ENCODE measurements at places on chromosomes 11 and 22. TPM values are rescaled to one million over a fixed set of nuclear protein-coding genes. Genes with fewer than 3 reads are reported as not detected.

The TMEM132A gene
- 69.4 TPM for total RNA-seq

The CEND1 gene
- 1.0 TPM for total RNA-seq

The OR52E2 gene
- not detected for total RNA-seq

The CDHR5 gene
- total RNA-seq: not detected

The MAPK8IP2 gene
- 0.47 TPM for total RNA-seq

The CLCF1 gene
- 7.5 TPM for total RNA-seq

The PATL1 gene
- total RNA-seq: 15.4 TPM

DNA sequence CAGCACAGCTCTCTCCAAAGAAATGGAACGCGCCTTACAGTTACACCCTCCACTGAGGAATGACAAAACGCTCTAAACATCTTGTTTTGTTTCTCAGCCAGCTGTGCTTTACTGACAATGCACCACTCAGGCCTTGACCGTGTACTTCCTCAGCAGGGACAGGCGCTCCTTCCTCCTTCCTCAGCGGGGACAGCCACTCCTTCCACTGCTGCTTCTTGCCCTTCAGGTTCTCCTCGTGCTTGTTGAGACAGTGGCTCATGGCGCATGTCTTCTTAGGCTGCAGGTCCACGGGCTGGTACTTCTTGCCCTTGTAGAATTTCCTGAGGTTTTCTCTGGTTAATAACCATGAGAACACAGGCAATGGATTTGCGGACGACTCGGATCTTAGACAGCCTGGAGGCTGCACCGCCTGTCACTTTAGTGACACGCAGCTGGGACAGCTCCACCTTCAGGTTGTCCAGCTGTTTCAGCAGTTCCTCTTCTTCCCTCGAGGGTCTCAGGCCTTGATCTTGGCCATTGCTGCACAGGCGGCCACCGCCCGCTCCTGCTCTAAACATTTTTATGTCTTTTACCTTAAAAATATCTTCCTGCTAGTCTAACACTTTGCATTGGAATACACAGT, 613.8 kb downstream of the BRD1 start:
- DNase-seq: no peak

- DNase-seq: no peak
Measured at GRCh38 chr22:49827271-49827852, 311 bp downstream of the BRD1 start.

DNA sequence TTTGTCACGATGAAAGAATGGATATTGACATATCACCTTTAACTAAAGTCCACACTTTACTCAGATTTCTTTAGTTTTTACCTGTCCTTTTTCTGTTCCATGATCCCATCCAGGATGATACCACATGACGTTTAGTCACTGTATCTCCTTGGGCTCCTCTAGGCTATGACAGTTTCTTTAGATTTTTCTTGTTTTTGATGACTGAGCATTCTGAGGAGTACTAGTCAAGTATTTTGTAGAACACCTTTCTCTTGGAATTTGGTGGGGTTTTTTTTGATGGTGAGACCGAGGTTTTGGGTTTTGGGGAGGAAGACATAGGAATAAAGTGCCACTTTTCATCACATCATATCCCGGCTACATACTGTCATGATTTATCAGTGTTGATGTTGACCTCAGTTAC, 4.0 kb downstream of the LDHAL6A start:
- no peak for DNase-seq

DNA sequence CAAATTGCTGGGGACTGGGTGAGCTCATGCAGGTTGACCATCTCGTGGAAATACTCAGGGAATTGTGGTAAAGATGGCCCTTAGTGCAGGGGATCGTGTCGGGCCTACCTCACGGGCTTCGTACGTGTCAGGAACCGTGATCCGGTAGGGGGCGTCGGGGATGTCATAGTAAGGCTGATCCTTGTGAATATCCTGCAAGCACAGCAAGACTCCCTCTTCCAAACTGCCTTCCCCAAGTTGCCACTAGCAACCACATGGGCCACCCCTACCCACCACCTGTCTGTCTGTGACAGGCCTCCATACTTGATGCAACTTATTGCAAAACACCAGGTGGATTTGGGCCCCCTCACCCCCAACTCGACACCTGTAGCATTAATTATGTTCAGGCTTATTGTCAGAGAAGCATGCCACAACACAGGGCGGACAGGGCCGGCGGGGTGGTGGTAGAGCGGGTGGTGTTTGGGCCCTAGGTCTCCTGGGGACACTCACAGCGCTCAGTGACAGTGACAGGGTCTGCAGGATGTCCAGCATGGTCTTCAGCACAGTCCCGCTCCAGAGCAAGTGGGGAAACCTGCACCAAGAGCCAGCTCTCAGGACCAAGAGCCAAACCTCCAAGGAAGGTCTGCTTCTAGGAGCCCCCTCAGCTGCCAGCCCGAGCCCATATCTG, 22.6 kb upstream of the SERPIND1 start:
- no peak for DNase-seq

GRCh38 chr11:26651916-26652315, 69.9 kb downstream of the SLC5A12 start:
- DNase-seq: no peak

DNA sequence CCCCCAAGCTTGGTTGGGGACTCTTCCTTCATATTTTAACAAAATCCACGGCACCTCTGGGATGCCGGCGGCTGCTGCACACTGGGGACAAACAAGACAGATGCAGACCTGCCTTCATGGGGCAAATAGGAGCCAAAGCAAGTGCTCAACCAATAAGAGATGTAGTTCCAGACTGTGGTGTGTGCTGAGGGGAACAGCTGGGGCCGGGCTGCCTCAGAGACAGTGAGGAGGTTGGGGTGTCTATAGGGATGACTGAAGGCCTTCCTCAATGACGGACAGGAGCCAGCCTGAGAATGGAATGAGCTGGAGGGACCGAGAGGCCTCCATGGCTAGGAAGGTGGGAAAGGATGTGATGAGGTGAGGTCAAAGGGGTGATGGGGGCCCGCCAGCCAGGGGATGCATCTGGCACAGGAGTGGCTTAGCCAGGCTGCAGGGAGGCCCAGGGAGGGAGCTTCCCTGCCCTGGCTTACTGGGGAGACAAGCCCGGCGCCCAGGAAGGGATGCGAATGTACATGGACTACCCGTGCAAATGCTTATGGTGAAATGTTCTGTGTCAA, 10.3 kb upstream of the CTSD start:
- DNase-seq: no peak

All from HT1080 (cell line).